ENCODE measurements at places on chromosomes 1 and 21.
A peak's percentile ranks its signal among the peaks of the same experiment; 100 is the strongest.

GRCh38 chr1:147177611-147178380 is 5.5 kb upstream of the PRKAB2 start:
- no peak for DNase-seq
- H3K4me3 ChIP-seq: peak overlapping the region; percentile 54
- H3K27ac ChIP-seq: no peak overlapping the region
- H3K4me1 ChIP-seq: peaks cover 21% of the 10 kb centered on the region
- no peaks in the 10 kb centered on the region for H3K27me3 ChIP-seq

GRCh38 chr1:12435639-12436344 is 182.2 kb downstream of the DHRS3 start:
- H3K4me3 ChIP-seq: peak overlapping the region; percentile 24
- H3K4me1 ChIP-seq: peaks cover 59% of the 10 kb centered on the region
- peak overlapping the region; percentile 62 for H3K27ac ChIP-seq
- H3K36me3 ChIP-seq: peaks cover 47% of the 10 kb centered on the region
- no peaks in the 10 kb centered on the region for H3K27me3 ChIP-seq

GRCh38 chr1:65341381-65341780 is 32.0 kb downstream of the DNAJC6 start:
- no peaks in the 10 kb centered on the region for H3K4me1 ChIP-seq
- DNase-seq: no peak
- no peak overlapping the region for H3K27ac ChIP-seq
- H3K27me3 ChIP-seq: peaks cover 2% of the 10 kb centered on the region
- no peak overlapping the region for H3K4me3 ChIP-seq

- no peak overlapping the region for H3K4me3 ChIP-seq
- H3K36me3 ChIP-seq: no peaks in the 10 kb centered on the region
- peaks cover 6% of the 10 kb centered on the region for H3K27me3 ChIP-seq
Measured at GRCh38 chr1:77057994-77058585, 161.1 kb downstream of the PIGK start.

GRCh38 chr1:237149857-237150256 is 107.9 kb downstream of the RYR2 start:
- H3K4me3 ChIP-seq: no peak overlapping the region
- no peak for DNase-seq
- no peaks in the 10 kb centered on the region for H3K4me1 ChIP-seq
- no peaks in the 10 kb centered on the region for H3K27me3 ChIP-seq
- H3K27ac ChIP-seq: no peak overlapping the region

GRCh38 chr1:16727190-16728111 is 12.9 kb upstream of the RNU1-4 start:
- H3K4me1 ChIP-seq: peaks cover 2% of the 10 kb centered on the region
- H3K36me3 ChIP-seq: no peaks in the 10 kb centered on the region
- DNase-seq: no peak
- H3K27ac ChIP-seq: no peak overlapping the region
- H3K4me3 ChIP-seq: no peak overlapping the region

GRCh38 chr1:204836856-204837255 is 33.8 kb upstream of the NFASC start:
- H3K4me3 ChIP-seq: no peak overlapping the region
- DNase-seq: no peak
- peaks cover 9% of the 10 kb centered on the region for H3K4me1 ChIP-seq

- peaks cover 3% of the 10 kb centered on the region for H3K36me3 ChIP-seq
- peak overlapping the region; percentile 93 for H3K4me3 ChIP-seq
- peaks cover 37% of the 10 kb centered on the region for H3K4me1 ChIP-seq
- H3K27ac ChIP-seq: no peak overlapping the region
Measured at GRCh38 chr1:11736746-11737639, 1.1 kb downstream of the AGTRAP start.

DNA sequence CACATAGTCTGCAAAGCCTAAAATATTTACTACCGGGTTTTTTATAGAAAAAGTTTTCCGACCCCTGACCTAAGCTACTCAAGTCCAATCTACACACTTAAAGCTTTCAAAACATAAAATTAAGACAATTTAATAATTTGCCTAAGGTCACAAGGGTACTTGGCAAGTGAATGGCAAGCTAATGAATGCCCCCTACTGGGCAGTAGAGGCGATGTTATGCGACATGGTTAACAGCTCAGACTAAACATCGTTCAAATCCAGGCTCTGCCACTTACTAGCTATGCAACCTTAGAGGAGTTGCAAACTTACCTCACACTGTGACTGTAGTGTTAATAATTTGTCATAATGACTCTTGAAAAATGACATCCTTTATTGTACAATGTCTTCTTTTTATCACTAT is 317.2 kb upstream of the NFIA start:
- no peak for DNase-seq
- H3K36me3 ChIP-seq: no peaks in the 10 kb centered on the region
- H3K27ac ChIP-seq: no peak overlapping the region
- H3K4me3 ChIP-seq: no peak overlapping the region
- no peaks in the 10 kb centered on the region for H3K27me3 ChIP-seq
- H3K4me1 ChIP-seq: no peaks in the 10 kb centered on the region

DNA sequence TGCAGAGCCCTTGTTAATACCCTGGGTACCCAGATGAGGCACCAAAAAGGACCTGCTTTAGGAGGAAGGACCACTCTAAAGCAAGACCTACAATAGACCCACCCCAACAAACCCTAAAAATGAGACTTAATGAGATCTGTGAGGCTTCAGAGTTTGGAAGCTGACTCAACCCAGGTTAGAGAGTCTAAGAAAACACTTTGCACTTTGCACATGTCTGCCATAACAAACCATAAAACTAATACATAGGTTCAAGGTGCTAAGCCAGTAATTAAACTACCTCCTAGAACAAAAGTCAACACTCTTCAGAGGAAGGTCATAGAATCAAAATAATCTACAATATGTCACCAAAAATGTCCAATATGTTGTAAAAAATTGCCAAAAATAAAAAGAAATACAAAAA is 124.7 kb upstream of the C1orf21 start:
- H3K4me3 ChIP-seq: no peak overlapping the region
- H3K27ac ChIP-seq: no peak overlapping the region
- H3K36me3 ChIP-seq: no peaks in the 10 kb centered on the region
- no peaks in the 10 kb centered on the region for H3K4me1 ChIP-seq
- no peak for DNase-seq

DNA sequence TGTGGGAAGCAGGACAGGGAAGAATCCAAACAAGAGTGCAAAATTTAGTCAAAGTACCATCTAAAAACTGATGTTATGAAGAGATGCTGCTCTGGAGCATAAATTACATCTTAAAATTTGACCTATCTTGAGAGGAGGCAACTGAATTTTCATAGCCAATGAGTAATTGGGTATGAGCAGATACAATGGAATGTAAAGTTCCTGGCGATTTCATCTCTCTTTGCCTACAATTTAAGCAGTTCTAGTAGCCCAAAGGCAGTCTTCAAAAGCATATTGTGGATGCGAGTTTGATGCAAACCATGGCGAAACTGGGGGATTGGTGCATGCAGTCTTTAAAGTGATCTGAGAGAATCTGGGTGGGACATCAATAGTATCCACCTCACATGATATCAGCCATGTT is 1265.9 kb downstream of the BRINP3 start:
- H3K27ac ChIP-seq: no peak overlapping the region
- no peak for DNase-seq
- H3K27me3 ChIP-seq: no peaks in the 10 kb centered on the region
- H3K4me1 ChIP-seq: no peaks in the 10 kb centered on the region

DNA sequence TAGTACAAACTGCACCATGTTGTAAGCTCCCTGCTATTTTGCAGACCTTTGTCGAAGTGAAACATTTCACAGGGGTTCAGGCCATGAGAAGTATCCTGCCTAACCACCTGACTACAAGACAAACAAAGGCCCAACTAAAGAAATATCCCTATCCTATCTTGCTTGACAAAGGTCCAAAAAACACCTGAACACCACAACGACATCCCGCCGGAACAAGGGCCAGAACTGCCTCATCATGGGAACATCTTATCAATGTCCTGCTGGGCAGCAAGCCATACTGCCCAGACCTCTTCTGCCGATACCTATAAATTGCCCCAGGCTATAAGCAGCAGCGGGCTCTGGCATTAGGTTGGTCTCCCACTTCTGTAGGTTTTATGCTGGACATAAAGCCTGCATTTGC is 12.3 kb downstream of the MYSM1 start:
- no peak for DNase-seq
- peaks cover 7% of the 10 kb centered on the region for H3K4me1 ChIP-seq
- H3K36me3 ChIP-seq: peaks cover 64% of the 10 kb centered on the region
- no peaks in the 10 kb centered on the region for H3K27me3 ChIP-seq
- H3K27ac ChIP-seq: no peak overlapping the region

GRCh38 chr1:195766709-195767108 is 841.5 kb downstream of the KCNT2 start:
- no peaks in the 10 kb centered on the region for H3K36me3 ChIP-seq
- H3K27ac ChIP-seq: no peak overlapping the region
- no peak overlapping the region for H3K4me3 ChIP-seq
- H3K4me1 ChIP-seq: no peaks in the 10 kb centered on the region
- H3K27me3 ChIP-seq: no peaks in the 10 kb centered on the region

- H3K4me3 ChIP-seq: peak within 1 kb of the TSS; percentile 98
- peaks cover 7% of the 10 kb centered on the region for H3K4me1 ChIP-seq
- H3K27me3 ChIP-seq: peaks cover 9% of the 10 kb centered on the region
Measured at GRCh38 chr1:99766378-99766800, at the start of gene FRRS1. Gene FRRS1, minus strand, starts transcription at chr1:99766635. Its CDS starts 17,867 bp downstream, at chr1:99748768.

GRCh38 chr1:222117809-222118208 is 375.9 kb upstream of the DUSP10 start:
- peaks cover 11% of the 10 kb centered on the region for H3K27me3 ChIP-seq
- DNase-seq: no peak
- no peaks in the 10 kb centered on the region for H3K36me3 ChIP-seq
- H3K4me1 ChIP-seq: no peaks in the 10 kb centered on the region
- H3K4me3 ChIP-seq: no peak overlapping the region

DNA sequence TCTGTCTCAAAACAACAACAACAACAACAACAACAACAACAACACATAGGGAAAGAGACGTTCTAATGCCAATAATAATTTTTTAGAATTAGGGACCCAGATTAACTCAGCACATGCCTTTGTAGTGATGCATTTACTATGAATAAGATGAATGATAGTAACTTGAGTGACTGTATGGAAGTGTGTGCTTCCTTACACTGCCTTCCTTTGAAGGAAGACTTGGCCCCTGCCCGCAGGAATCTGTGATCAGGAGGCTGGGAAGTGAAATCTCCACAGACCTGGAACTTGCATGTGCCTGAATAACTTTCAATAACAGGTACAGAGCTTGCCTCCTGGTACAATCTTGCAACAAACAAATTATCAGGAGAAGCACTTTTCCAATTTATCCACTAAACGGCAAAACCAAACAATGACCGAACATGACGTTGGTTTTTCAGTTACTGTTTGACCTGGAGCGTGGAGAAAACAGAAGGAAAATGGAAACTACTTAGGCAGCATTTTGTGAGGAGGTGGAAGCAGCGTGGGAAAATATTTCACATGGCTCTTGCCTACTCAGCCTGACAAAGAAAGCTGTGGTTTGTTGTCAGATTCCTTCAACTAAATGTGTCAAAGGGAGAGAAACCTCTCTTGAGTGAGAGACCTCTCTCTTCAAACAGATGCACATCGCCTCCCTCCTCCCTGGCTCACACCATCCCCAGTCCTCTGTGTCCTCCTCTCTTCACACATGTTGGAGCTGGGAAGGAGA is 10.1 kb upstream of the ABCA4 start:
- DNase-seq: no peak
- H3K27ac ChIP-seq: no peak overlapping the region
- H3K36me3 ChIP-seq: no peaks in the 10 kb centered on the region
- H3K4me1 ChIP-seq: no peaks in the 10 kb centered on the region

Measured in activated B cell treated with CpG ODN at 0.5 μM for 24 hours (primary cell).